ENCODE measurements at places on chromosomes 7 and 10. TPM values are rescaled to one million over a fixed set of nuclear protein-coding genes. Genes with fewer than 3 reads are reported as not detected.

- DNase-seq: no peak
Measured at GRCh38 chr7:17444673-17445072, 146.2 kb downstream of the AHR start.

Gene NUTM2E
- total RNA-seq: 0.19 TPM

- DNase-seq: no peak
Measured at GRCh38 chr7:139893461-139893860, 64.4 kb downstream of the TBXAS1 start.

GRCh38 chr7:90889644-90890043 lies 293.5 kb downstream of the CDK14 start:
- DNase-seq: no peak

Gene GIMAP5
- total RNA-seq: 50.2 TPM

Gene UCMA
- not detected for total RNA-seq

Gene ARF5
- total RNA-seq: 104 TPM

Gene GJD4
- not detected for total RNA-seq

Gene IKZF5
- total RNA-seq: 21.0 TPM

Gene ARMC3
- total RNA-seq: not detected

DNA sequence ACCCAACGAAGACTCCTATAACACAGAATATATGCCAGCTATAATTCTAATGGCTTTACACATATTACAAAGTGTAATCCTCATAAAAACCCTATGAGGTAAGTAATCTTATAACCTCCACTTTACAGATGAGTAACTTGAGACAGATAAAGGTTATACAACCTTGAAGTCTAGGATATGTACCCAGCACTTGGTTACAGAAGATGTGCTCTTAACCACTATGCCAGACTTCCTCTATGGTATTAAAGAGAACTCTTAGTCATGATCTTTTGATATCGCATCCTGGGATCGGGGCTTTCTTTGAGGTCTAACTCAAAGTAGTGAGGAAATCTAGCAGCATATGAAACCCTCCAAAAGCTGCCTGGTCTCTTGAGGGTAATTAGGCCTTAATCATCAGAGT lies 319.2 kb upstream of the LRRN3 start:
- no peak for DNase-seq
